ENCODE measurements at places on chromosomes 2 and 18. TPM values are rescaled to one million over a fixed set of nuclear protein-coding genes. Genes with fewer than 3 reads are reported as not detected.

GRCh38 chr18:79741362-79741700 is 56.4 kb upstream of the KCNG2 start:
- H3K4me3 ChIP-seq: no peak overlapping the region
- no peak overlapping the region for H3K27ac ChIP-seq
- H3K4me1 ChIP-seq: peaks cover 2% of the 10 kb centered on the region
- H3K27me3 ChIP-seq: no peaks in the 10 kb centered on the region

- DNase-seq: no peak
- peaks cover 34% of the 10 kb centered on the region for H3K36me3 ChIP-seq
- H3K27ac ChIP-seq: peak overlapping the region; percentile 93
- H3K4me3 ChIP-seq: peak overlapping the region; percentile 93
- peaks cover 68% of the 10 kb centered on the region for H3K4me1 ChIP-seq
These were observed 3.3 kb downstream of the NCK2 start for GRCh38 chr2:105747991-105748390.

DNA sequence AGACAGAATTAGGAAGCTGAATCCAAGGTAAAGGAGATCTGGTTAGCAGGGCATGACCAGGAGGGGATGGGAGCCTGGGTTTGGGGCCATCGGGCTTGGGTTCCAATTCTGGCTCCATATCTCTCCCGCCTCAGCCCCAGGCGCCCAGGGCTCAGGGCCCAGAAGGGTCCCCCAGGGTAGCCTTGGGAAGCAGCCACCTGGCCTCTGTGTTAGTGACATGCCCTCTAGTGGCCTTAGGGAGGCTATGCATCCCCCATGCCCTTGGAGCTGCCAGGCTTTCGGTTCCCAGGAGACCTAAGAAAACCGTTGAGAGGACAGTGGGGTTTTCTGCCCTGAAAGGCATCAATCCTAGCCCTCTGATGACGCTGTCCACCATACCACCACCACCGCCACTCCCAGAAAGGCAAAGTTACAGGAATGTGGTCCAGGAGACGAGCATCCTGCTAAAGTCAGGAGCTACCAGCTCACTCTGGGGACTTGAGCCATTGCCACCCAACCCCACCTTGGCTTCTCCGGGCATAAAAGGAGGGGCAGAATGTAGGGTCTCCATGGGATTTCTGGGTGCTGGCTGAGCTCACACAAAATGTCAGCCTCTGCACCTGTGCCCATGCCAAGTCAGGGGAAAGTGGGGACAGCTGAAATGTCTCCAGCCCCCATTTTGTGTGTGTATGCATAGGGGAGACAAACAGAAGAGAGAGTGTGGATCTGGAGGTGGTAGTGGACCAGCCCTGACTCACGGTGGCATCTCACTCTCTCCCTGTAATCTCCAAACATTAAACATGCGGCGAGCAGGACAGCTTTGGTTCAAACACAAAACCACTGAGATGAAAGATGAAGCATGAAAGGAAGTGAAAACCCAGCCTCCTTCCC is 56.5 kb downstream of the EMX1 start:
- no peak overlapping the region for H3K4me3 ChIP-seq
- H3K27me3 ChIP-seq: peaks cover 4% of the 10 kb centered on the region
- H3K4me1 ChIP-seq: peaks cover 2% of the 10 kb centered on the region
- H3K27ac ChIP-seq: no peak overlapping the region

- no peak overlapping the region for H3K4me3 ChIP-seq
- H3K4me1 ChIP-seq: peaks cover 11% of the 10 kb centered on the region
- no peaks in the 10 kb centered on the region for H3K36me3 ChIP-seq
- peak; percentile 46 for DNase-seq
- H3K27ac ChIP-seq: no peak overlapping the region
These were observed 23.0 kb upstream of the NTSR2 start for GRCh38 chr2:11692966-11693521.

The SCN7A gene
- not detected for total RNA-seq

The EMX1 gene
- not detected for total RNA-seq

GRCh38 chr2:105405291-105405690 is 6.4 kb upstream of the FHL2 start:
- no peak overlapping the region for H3K27ac ChIP-seq
- H3K4me3 ChIP-seq: no peak overlapping the region
- no peaks in the 10 kb centered on the region for H3K4me1 ChIP-seq
- no peak for DNase-seq

GRCh38 chr2:6083136-6083535 is 391.0 kb downstream of the SOX11 start:
- H3K27ac ChIP-seq: no peak overlapping the region
- H3K4me3 ChIP-seq: no peak overlapping the region
- H3K27me3 ChIP-seq: no peaks in the 10 kb centered on the region
- DNase-seq: no peak
- H3K4me1 ChIP-seq: no peaks in the 10 kb centered on the region

- H3K4me1 ChIP-seq: peaks cover 10% of the 10 kb centered on the region
- no peak for DNase-seq
- H3K36me3 ChIP-seq: no peaks in the 10 kb centered on the region
These were observed 48.5 kb downstream of the CDK15 start for GRCh38 chr2:201854841-201855240.

- no peaks in the 10 kb centered on the region for H3K36me3 ChIP-seq
- H3K4me1 ChIP-seq: peaks cover 9% of the 10 kb centered on the region
- no peak overlapping the region for H3K27ac ChIP-seq
These were observed 32.3 kb upstream of the ODC1 start for GRCh38 chr2:10480359-10480949.

DNA sequence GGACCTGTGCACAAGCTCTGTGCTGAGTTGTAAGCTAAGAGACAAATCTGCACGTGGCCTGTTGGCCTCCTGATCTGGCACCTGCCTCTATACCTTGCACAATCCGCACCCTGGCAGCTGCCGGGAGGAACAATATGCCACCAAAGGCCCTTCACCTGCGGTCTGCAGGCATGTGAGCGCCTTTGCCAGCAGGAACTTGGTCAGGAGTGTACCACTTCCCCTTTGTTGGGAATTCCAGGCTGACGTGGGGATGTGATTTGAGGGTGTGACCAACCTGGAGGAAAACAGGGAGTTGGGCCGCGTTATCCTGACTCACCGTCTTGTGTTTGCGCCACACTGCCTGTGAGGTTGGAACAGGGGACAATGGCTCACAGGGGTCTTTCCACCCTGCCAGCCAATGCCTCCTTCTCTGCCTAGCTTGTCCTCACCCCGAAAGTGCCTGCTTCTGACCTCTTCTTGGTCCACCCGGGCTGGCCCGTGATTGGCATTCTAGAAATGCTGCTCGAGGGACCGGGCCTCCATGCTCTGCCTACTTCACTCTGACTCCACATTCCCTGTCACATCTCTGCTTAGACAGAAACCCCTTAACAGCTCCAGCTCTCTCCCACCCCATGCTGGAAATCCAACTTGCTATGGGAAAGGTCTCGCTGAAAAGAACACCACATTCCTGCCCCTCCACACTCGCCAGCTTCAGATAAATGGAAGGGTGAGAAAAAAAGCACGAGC is 67.1 kb upstream of the MAP4K4 start:
- no peak overlapping the region for H3K4me3 ChIP-seq
- H3K4me1 ChIP-seq: peaks cover 4% of the 10 kb centered on the region
- H3K36me3 ChIP-seq: peaks cover 1% of the 10 kb centered on the region
- peaks cover 6% of the 10 kb centered on the region for H3K27me3 ChIP-seq
- DNase-seq: no peak

- no peak overlapping the region for H3K4me3 ChIP-seq
- no peaks in the 10 kb centered on the region for H3K4me1 ChIP-seq
- no peaks in the 10 kb centered on the region for H3K27me3 ChIP-seq
- no peak overlapping the region for H3K27ac ChIP-seq
These were observed 1098.0 kb upstream of the ZEB2 start for GRCh38 chr2:145617906-145618305.

DNA sequence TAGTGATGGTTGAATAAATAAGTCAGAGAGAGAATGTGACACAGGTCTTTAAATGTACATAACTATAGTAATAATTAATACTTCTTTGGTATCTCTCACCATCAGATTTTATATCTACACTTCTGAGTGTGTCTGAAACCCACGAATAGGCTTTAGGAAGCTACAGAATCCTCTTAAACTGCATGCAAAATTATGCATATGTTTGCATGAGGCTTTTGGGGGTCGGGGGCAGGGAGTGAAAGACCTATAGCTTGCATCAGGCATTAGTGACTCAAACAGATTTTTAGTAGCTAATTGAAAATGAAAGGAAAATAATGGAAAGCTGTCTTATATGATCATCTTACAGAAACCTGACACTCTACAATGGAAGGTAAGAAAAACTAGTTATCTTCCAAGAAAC is 14.9 kb downstream of the LRPPRC start:
- H3K27ac ChIP-seq: no peak overlapping the region
- no peaks in the 10 kb centered on the region for H3K27me3 ChIP-seq
- no peak for DNase-seq
- peaks cover 14% of the 10 kb centered on the region for H3K4me1 ChIP-seq
- peaks cover 15% of the 10 kb centered on the region for H3K36me3 ChIP-seq

DNA sequence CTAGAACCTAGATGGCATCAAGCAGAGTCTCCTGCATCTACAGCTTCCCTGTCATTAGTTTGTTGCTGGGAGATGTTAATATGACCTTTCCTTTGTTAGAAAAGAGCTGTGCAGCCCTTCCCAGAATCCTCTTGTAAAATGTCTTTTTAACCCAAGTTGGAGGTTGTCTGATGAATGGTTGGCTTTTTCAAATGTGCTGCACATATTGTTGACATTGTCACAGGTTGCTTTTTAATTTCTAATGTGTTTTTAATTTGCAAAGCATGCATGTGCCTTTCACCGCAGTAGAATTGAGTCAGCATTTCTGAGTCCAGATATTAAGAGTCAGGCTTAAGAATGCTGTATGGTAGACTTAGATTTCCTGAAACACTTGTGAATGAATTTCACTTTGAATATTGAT is 120.8 kb downstream of the GREB1L start:
- peaks cover 2% of the 10 kb centered on the region for H3K27me3 ChIP-seq
- no peak overlapping the region for H3K27ac ChIP-seq
- DNase-seq: no peak
- no peaks in the 10 kb centered on the region for H3K36me3 ChIP-seq
- no peak overlapping the region for H3K4me3 ChIP-seq

The LIMS3 gene
- total RNA-seq: 0.91 TPM

DNA sequence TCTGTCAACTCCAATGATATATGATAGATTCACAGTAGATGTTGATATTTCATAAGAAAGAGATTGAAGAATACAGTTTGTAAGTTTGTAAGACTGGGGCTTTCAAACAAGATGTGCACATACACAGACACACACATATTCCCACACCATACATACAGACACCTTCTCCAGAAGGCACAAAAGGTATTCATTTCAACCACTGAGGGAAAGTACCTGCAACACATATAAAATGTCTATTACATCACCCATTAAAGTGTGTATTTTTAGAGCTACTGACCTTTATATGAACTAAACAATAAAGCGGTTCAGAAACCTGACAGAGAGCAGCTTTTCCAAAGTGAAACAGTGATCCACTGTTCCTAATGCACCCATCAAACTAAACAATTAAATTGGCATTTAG is 53.3 kb downstream of the CCDC148 start:
- H3K27ac ChIP-seq: no peak overlapping the region
- no peak overlapping the region for H3K4me3 ChIP-seq
- H3K4me1 ChIP-seq: no peaks in the 10 kb centered on the region
- H3K36me3 ChIP-seq: no peaks in the 10 kb centered on the region

GRCh38 chr2:229342376-229342775 is 71.3 kb upstream of the PID1 start:
- H3K4me3 ChIP-seq: no peak overlapping the region
- H3K4me1 ChIP-seq: no peaks in the 10 kb centered on the region
- DNase-seq: no peak
- no peaks in the 10 kb centered on the region for H3K36me3 ChIP-seq

The ADD2 gene
- 25.7 TPM for total RNA-seq

- DNase-seq: no peak
- H3K27ac ChIP-seq: no peak overlapping the region
- H3K27me3 ChIP-seq: no peaks in the 10 kb centered on the region
- H3K36me3 ChIP-seq: no peaks in the 10 kb centered on the region
These were observed 571.7 kb upstream of the FANCL start for GRCh38 chr2:58812771-58813344.

DNA sequence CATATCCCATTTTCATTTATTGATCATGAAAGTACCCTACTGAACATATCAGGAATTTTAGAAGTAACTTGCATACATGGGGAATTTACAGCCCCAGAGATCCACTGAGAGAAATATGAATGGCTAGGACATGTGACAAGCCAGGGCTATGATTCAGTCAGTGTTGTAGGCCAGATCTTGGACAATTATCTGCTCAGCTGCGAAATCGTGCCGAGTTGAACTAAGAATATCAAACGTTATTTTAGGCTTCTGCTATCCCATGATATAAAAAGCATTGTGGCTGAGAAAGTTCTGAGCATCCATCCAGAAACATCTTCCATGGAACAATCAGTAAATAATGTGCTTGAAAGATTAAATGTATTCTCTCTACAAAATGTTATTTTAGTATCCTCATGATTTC is 85.7 kb upstream of the UNC80 start:
- H3K36me3 ChIP-seq: no peaks in the 10 kb centered on the region
- H3K4me1 ChIP-seq: no peaks in the 10 kb centered on the region
- no peaks in the 10 kb centered on the region for H3K27me3 ChIP-seq
- H3K27ac ChIP-seq: no peak overlapping the region
- H3K4me3 ChIP-seq: no peak overlapping the region

GRCh38 chr2:196957442-196957841 is 30.9 kb upstream of the PGAP1 start:
- H3K27me3 ChIP-seq: peaks cover 2% of the 10 kb centered on the region
- H3K4me3 ChIP-seq: no peak overlapping the region
- H3K36me3 ChIP-seq: peaks cover 9% of the 10 kb centered on the region
- peaks cover 20% of the 10 kb centered on the region for H3K4me1 ChIP-seq
- DNase-seq: no peak

GRCh38 chr18:5097116-5097703 is 99.8 kb downstream of the AKAIN1 start:
- peaks cover 9% of the 10 kb centered on the region for H3K27me3 ChIP-seq
- no peaks in the 10 kb centered on the region for H3K4me1 ChIP-seq
- H3K4me3 ChIP-seq: no peak overlapping the region

DNA sequence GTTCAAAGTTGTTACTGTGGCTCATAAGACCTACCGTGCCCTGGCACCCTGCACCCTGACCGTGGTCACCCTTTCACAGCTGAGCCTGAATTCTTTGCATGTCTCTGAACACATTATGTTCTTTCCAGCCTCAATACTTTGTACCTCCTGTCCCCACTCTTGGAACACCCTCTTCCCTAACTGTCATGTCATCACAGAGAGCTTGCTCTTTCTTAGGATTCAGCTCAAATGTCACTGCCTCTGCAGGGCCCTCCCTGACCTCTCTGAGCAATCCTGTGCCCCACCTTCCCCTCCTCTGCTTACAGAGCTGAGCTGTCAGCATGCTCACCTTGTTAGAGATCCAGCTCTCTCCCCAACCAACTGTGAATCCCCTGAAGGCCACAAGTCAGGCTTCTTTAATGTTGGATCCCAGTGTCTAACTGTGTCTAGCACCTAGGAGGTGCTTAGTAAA is 15.0 kb downstream of the PRKAG3 start:
- no peak overlapping the region for H3K27ac ChIP-seq
- no peaks in the 10 kb centered on the region for H3K36me3 ChIP-seq
- no peak for DNase-seq
- H3K4me3 ChIP-seq: no peak overlapping the region

The CLIP4 gene
- 36.2 TPM for total RNA-seq

DNA sequence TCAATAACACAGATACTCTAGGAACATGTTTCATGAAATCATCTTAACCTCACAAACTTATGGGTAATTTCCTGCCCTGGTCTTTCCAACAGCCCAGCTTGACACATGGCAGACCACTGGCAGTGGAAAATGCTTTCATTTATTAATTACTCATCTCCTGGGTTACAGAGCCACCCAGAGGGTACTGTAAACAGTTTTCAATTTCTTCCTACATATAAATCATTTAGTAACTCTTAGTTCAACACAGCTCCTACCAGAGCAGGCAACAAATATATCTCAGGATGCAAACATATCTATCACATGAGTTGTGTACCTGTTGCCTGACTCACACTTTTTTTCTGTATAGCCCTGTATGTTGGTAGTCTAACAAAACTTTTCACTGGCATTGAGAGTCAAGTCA is 99.2 kb upstream of the VRK2 start:
- no peak for DNase-seq
- no peaks in the 10 kb centered on the region for H3K27me3 ChIP-seq
- no peaks in the 10 kb centered on the region for H3K36me3 ChIP-seq
- H3K4me1 ChIP-seq: peaks cover 2% of the 10 kb centered on the region
- H3K4me3 ChIP-seq: no peak overlapping the region

Measured in activated naive CD8-positive, alpha-beta T cell treated with anti-CD3 and anti-CD28 coated beads, Interleukin-2, amount 10 ng/mL, durations not matched to agents 7 days and 5 days (primary cell).